ENCODE measurements at places on chromosomes 7 and 10.

- H3K36me3 ChIP-seq = peaks cover 14% of the 10 kb centered on the region
- no peaks in the 10 kb centered on the region for H3K27me3 ChIP-seq
- H3K4me3 ChIP-seq = peak overlapping the region; percentile 99
These were observed 1.0 kb downstream of the CYP51A1 start for GRCh38 chr7:92133133-92133736.

DNA sequence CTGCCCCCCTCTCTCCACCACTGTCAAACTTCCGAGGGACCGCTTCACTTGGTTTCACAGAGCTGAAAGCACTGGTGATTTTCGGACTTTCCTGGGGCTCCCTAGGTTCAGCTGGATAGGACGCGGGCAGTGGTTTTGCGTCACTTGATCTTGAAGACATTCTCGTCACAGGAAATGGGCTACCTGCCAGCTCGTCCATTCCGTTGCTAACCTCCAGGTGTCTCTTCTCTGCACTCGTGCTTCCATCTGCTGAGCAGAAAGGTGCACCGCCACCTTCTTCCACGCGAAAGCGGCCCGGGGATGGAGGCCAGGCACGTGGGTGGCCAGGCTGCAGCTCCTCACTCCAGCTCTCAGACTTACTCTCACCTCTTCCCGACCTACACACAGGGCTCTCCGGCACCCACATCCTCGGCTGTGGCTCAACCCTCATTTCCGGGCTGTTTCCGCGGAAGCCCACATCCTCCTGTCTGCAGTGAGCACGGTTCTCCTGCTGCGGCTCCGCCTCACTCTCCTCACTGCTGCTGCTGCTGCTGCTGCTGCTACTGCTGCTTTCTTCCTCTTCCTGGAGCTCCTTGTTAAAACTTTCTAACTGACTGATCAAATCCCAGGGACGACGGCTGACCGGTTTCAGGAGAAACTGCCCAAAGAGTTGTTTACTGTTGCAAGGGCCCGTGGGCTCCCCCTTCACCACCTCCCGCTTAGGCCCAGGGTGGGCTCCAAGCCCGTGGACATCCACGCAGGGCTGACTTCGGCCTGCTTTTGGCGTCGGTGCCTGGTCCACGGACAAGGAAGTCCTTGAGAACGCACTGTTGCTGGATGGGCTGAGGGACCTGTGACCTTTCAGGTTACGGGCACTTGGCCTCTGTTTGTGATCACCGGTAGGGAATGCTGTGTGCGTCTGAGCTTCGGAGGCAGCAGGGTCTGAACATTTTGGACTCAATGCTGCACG, 32.1 kb downstream of the JCAD start:
- no peak overlapping the region for H3K4me3 ChIP-seq
- H3K27ac ChIP-seq = no peak overlapping the region
- no peak for DNase-seq
- H3K4me1 ChIP-seq = peaks cover 3% of the 10 kb centered on the region

GRCh38 chr7:84535580-84536270, 341.1 kb upstream of the SEMA3A start:
- no peak overlapping the region for H3K27ac ChIP-seq
- H3K4me1 ChIP-seq = no peaks in the 10 kb centered on the region
- no peaks in the 10 kb centered on the region for H3K27me3 ChIP-seq

DNA sequence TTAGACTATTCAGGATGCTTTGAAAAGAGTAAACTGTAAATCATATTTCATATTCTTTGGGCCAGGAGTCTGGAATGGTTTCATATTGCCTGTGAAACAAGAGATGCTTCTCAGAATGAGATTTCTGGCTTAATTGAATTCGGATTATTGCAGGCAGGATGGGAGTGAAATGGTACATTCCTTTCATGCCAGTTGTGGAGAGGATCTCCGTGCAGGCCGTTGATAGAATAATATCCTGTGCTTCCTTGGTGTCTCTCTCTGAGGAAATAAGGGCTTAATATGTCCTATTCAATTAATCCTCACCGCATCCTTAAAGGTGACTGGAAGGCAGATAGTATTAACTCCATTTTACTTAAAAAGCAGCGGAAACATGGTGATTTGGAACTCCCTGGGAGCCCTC, 56.6 kb downstream of the CUX1 start:
- no peak for DNase-seq
- no peaks in the 10 kb centered on the region for H3K36me3 ChIP-seq
- peaks cover 40% of the 10 kb centered on the region for H3K4me1 ChIP-seq
- H3K4me3 ChIP-seq = no peak overlapping the region

DNA sequence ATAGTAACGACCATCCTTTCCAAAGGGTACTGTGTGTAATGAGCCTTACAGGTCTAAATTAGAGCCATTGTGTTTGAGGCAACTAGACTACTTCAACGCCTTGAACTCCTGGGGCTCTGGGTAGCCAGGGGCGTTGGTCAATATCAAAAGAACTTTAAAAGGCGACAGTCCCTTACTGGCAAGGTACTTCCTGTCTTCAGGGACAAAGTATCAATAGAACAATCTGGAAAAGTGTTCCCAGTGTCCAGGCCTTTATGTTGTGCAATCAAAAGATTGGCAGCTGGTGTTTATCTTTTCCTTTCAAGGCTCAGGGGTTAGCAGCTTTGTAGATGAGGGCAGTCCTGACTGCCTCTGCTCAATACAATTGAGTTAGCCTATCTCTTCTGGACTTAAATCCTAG, 284.3 kb downstream of the PARD3 start:
- H3K4me3 ChIP-seq = no peak overlapping the region
- peaks cover 8% of the 10 kb centered on the region for H3K36me3 ChIP-seq
- peaks cover 37% of the 10 kb centered on the region for H3K4me1 ChIP-seq
- H3K27ac ChIP-seq = no peak overlapping the region
- H3K27me3 ChIP-seq = no peaks in the 10 kb centered on the region

DNA sequence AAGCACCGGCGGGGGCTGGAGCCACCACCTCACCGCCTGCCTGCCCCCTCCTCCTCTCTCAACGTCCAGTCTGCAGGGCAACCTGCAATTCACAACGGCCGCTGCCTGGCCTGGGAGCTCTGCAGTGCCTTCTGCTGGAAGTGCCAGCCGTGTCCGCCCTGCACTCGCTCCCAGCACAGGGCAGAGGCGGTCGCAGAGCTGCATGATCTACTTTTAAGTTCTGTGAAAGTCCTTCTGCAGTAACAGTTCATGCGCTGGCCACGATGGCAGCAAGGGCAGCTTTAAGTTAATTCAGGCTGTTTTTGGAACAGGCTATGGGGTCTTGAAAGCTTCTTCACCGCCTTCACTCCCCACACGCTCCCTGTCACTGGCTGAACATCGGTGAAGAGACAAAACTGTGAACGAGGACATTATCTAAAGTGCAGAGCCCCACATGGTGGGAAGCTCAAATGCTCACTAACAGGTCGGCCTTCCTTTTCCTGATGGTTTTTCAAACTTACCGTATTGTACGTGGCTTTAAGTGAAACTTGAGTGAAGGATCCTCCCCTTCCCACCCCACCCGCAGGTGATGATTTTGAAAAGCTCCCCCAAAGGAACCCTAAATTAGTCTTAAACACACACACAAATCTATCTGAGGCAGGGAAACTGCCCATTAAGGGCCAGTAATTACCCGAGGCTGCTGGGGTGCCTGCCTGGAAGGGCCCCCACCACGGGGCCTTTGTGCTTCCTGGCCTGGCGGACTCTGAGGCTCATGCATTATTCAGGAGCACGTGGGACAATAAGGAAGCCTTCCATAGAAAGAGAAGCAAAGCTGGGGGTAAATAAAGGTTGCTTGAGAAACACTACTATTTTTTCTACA, 504.3 kb downstream of the DNAJB6 start:
- DNase-seq = no peak
- H3K4me1 ChIP-seq = no peaks in the 10 kb centered on the region
- H3K27me3 ChIP-seq = no peaks in the 10 kb centered on the region
- no peak overlapping the region for H3K27ac ChIP-seq
- H3K36me3 ChIP-seq = no peaks in the 10 kb centered on the region

All from osteocyte (in vitro differentiated cells).